ENCODE measurements at places on chromosomes 1 and 21.
A peak's percentile ranks its signal among the peaks of the same experiment; 100 is the strongest.

GRCh38 chr1:183694066-183694465 lies 41.0 kb upstream of the APOBEC4 start:
- DNase-seq = peak; percentile 10

- DNase-seq = no peak
Observed at GRCh38 chr1:58143972-58144697, 402.4 kb downstream of the OMA1 start.

GRCh38 chr1:156676820-156677615 lies at the start of gene NES:
Gene NES, minus strand, starts transcription at chr1:156677407. Its CDS starts 143 bp downstream, at chr1:156677264.
- DNase-seq = peak; percentile 46

GRCh38 chr1:1273512-1274298 lies at the start of gene UBE2J2:
Gene UBE2J2, minus strand, starts transcription at chr1:1273854. Its CDS starts 5,862 bp downstream, at chr1:1267992.
- DNase-seq = peak; percentile 90

DNA sequence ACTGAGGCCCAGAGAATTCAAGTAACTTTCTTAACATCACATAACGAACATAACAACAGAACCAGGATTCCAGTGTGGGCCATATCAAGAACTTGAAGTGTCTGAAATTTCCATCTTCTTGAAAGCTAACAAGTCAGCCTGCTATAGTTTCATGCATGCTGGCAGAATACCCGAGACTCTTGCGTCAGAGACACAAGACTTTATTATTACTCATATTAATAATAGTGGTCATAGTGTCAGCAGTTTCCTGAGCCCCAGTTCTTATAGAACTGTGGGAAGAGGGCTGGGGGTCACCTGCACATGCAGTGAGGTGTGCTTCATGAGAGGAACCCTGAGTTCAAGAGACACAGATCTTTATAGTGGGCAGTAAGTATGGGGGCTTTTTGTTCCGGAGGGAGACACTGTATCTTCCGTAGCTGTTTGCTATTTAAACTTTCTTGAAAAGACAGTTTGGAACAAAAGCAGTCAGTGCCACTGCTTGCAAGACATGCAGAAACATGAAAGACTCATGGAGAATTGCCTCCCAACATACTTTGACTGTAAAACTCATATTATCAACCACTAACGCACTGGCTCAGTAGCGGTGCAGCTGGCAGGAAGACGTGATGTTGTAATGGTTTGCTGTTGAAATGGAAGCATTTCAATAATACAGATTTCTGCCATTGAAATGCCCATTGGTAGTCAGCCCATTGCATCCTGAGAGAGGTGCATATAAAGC lies 339.2 kb downstream of the ADGRL2 start:
- no peak for DNase-seq

DNA sequence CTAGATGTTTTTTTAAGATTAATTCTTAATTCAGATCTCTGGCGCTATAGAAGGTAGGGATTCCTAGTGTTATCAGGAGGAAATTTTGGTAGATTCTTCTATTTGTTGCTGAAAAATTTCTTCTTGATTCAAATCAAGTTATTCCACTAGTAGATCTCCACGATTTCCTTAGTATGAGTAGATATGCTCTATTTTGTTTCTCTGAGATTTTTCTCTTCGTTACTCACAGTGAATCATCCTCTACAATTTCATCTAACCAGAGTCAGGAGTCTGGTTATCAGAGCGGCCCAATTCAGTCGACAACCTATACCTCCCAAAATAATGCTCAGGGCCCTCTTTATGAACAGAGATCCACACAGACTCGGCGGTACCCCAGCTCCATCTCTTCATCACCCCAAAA lies 18.8 kb upstream of the HAX1 start:
- DNase-seq = no peak

- DNase-seq = no peak
Observed at GRCh38 chr1:39047374-39048229, 21.5 kb downstream of the NDUFS5 start.

- no peak for DNase-seq
Observed at GRCh38 chr1:221772117-221772516, 30.2 kb upstream of the DUSP10 start.

- DNase-seq = no peak
Observed at GRCh38 chr21:45320261-45321025, 32.7 kb upstream of the POFUT2 start.

GRCh38 chr1:10606064-10606463 lies 131.3 kb downstream of the PEX14 start:
- no peak for DNase-seq

DNA sequence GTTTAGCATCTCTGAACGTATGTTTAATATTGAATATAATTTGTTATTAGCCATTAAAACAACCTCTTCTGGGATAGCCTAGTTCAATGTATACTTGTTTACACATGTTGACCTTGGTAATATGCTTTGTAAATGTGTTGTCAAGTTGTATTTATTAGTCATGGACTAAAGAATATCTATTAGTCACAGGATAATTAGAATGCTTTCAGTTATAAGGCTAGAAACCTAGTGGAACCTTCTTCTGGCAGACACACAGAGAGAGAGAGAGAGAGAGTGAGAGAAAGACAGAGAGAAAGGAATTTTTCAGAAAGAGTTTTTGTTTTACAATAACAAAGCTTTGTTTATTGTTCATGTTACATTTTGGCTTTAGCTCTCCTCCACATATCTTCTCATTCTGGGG lies 181.1 kb upstream of the APP start:
- no peak for DNase-seq
